ENCODE measurements at places on chromosomes 12 and 14. TPM values are rescaled to one million over a fixed set of nuclear protein-coding genes. Genes with fewer than 3 reads are reported as not detected.

Gene TRPV4
- total RNA-seq, result 0.44 TPM

Gene KIF5A
- total RNA-seq, result 3.6 TPM

Gene RPL10L
- total RNA-seq, result not detected

Gene AMDHD1
- total RNA-seq, result 2.1 TPM

Gene KRT74
- not detected for total RNA-seq

DNA sequence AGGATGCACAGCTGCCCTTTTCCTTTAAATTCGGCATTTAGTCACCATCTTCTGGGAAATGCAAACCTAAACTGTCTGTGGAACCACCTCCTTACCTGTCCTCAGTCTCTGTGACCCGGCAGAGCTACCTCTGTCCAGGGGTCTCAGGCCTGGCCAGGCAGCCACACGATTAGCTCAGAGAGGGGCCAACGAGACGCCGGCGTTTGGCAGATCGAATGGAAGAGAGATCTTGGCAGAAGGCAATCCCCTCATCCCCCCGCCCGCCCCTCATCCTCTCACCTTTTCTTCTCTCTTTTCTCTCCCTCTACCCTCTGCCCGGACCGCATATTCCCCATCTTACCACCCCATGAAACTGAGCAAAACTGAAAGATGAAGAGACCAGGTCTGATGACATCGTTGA is 101.0 kb downstream of the PIWIL1 start:
- no peak for DNase-seq
